ENCODE measurements at places on chromosomes 1 and 21.
A peak's percentile ranks its signal among the peaks of the same experiment; 100 is the strongest.

- peak; percentile 66 for DNase-seq
These were observed 16.1 kb upstream of the IFFO2 start for GRCh38 chr1:18972531-18972930.

DNA sequence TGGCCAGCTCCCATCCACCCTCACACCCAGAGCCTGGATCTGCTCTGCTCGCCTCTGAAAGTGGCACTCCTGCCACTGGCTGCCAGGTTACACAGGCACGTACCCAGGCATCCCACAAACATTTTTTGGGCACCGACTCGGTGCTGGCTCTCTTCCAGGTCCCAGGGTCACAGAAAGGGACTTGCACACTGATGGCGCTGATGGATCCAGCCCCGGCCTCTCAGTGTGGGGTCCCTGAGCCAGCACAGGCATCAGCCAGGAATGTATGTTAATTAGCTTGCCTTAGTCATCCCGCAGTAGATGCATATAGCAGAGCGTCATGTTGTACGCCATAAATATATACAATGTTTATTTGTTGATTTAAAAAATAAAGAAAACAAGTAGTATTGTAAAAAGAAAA lies 537.2 kb downstream of the NPHP4 start:
- DNase-seq: no peak

DNA sequence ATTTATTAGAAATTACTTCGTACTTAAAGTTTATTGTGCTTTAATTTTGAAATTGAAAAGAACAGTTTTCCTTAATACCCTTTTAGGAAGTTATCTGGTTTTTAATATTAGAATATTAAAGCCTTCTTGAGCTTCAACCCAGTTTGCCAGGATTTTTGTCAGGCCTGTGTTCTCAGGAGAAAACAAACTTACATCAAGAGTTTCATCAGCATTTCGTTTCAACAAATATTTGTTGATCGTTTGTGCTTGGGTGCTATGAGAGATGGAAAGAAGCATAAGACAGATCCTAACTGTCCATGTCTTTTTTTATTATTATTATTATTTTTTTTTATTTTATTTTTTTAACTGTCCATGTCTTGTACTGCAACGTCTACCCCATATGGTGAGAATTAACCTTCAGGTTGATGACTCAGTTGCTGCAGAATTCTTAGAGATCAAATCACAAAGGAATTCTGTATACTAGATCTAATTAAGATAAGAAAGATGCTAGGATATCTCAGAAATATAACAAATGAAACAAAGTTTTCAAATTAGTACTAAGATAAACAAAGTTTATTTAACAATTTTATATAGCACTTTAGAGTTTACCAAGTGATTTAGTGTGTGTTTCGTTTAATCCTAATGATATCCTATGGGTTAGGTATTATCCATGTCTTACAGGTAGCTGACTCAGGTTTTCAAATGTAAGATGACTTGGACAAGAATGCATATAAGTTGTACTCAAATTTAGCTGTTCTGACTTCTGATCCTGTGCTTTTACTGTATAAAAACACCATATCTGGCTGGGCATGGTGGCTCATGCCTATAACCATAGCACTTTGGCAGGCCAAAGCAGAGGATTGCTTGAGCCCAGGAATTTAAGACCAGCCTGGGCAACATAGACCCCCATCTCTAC lies 14.3 kb downstream of the FBXO28 start:
- DNase-seq: no peak

DNA sequence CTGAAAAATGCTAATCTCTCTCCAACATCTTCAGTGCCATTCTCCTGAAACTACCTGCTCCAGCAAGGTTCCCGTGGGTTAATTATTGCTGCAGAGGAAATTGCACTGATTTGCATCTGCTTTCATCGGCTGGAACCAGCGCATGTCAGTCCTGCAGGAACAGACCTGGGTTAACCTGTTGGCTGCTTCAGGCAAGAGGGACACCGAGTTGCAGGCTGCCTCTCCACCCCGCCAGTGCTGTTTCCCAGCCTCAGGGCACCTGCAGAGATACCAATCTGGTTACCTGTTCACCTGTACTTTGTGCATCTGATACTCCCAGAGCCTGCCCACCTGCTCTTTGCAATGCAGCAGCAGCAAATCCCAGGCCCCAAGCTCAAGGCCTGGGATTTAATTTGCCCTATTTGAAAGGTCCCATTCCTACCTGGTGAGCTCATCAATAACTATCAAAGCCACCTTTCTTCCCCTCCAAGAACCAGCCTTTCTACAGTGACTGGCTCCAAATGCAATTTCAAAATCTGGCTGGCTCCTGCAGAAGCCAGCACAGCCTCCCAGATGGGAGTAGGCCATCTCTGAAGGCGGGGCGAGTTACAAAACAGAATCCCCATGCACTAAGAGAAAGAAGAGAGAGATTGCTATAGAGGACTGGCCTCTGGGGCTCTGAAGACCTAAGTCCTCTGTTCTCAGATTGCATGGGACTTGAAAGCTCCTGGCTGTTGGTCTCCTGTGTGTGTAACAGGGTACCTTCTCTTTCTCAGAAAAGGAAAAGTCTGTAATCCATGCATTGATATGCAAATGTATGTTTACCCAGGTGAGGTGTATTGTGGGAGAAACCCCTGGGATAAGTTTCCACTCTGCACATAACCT lies 67.8 kb downstream of the TOMM20 start:
- no peak for DNase-seq
